ENCODE measurements at places on chromosomes 6 and 20. TPM values are rescaled to one million over a fixed set of nuclear protein-coding genes. Genes with fewer than 3 reads are reported as not detected.

DNA sequence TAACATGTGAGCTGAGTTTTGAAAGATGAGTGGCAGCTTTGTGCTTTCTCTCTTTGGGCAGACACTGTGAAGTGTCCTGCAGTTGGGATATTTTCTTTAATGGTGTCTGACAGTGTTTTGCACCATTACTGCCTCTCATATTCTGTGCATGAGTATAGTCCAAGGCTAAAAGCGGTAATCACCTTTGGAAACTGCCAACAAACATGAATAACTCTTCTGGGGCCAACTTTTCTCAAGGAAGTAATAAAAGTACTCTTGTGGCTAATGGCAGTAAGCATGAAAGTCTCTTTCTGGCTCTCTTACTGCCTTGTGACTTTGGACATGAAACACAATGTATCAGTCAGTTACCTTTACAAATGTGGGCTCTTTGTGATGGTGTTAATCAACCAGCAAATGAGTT is 91.7 kb upstream of the SOX4 start:
- DNase-seq = no peak
- H3K4me3 ChIP-seq = no peak overlapping the region
- no peaks in the 10 kb centered on the region for H3K36me3 ChIP-seq
- H3K27me3 ChIP-seq = no peaks in the 10 kb centered on the region

DNA sequence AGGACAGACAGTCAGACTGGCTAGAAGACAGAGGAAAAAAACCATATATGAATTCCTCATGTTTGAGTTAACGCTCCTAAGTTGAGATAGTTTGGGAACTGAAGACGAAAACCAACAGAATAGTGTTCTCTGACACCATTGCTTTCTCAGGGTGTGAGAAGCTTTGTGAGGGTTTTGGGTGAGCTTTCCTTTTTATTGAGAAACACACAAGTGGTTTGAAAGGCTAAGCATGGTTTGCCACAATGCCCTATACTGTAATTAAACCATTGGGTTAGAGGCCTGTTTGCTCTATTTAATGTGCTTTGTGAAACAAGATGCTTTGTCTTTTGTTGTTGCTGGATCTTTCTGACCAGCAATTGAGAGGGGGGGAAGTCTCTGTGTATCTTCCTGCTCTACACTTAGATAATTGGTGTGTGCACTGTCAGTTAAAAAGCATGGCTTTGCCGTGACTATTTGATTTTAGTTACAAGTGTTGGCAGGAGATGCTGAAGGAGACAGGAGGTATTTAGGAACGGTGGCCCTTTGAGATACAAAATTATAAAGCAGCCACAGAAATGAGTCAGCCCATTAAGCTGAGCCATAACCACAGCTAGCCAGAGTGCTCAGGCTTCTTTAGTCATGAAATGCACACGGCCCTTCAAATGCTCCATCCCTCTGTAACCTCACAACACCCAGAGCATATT is 273.0 kb upstream of the PREP start:
- H3K27me3 ChIP-seq = no peaks in the 10 kb centered on the region
- H3K4me1 ChIP-seq = no peaks in the 10 kb centered on the region
- no peak for DNase-seq

- H3K4me3 ChIP-seq = no peak overlapping the region
- H3K27me3 ChIP-seq = no peaks in the 10 kb centered on the region
- H3K36me3 ChIP-seq = no peaks in the 10 kb centered on the region
- no peak overlapping the region for H3K27ac ChIP-seq
- no peak for DNase-seq
- H3K4me1 ChIP-seq = no peaks in the 10 kb centered on the region
Observed at GRCh38 chr20:21183722-21184121, 57.8 kb downstream of the KIZ start.

- no peaks in the 10 kb centered on the region for H3K36me3 ChIP-seq
- no peak overlapping the region for H3K27ac ChIP-seq
- H3K4me1 ChIP-seq = no peaks in the 10 kb centered on the region
- DNase-seq = no peak
- H3K27me3 ChIP-seq = no peaks in the 10 kb centered on the region
Observed at GRCh38 chr20:9051508-9051907, 17.4 kb upstream of the PLCB4 start.

GRCh38 chr6:115467726-115468125 is 593.0 kb downstream of the FRK start:
- H3K27me3 ChIP-seq = no peaks in the 10 kb centered on the region
- H3K36me3 ChIP-seq = no peaks in the 10 kb centered on the region
- no peak overlapping the region for H3K27ac ChIP-seq

Gene LTB
- 835 TPM for total RNA-seq

Data from CD4-positive, alpha-beta memory T cell (primary cell).